ENCODE measurements at places on chromosomes 11 and 22. TPM values are rescaled to one million over a fixed set of nuclear protein-coding genes. Genes with fewer than 3 reads are reported as not detected.

LARGE2 gene
- 15.7 TPM for total RNA-seq

DNA sequence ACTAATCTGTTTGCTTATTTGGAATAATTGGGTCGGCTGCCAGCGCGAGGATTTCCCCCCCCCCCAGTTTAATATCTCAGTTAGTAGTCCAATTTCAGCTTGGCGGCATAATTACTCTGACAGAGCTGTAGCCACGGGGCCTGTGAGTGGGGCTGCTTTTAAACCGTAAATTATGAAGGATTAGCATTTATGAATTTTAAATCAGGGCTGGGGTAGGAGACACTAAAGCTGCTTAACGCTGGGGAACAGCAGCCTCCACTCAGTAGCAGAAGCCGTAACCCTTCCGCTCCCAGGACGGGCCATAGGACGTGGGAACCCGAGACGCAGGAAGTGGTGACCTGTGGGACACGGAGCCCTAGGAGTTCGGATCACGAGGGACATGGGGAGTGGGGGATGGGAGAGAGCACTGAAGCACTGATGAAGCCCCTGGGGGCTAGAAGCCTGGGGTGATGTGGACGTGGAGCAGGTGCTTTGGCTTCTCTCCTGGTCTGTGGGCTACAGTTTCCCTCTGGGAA, 66.2 kb upstream of the LMO1 start:
- H3K27ac ChIP-seq = no peak overlapping the region
- no peak for DNase-seq
- H3K4me3 ChIP-seq = no peak overlapping the region
- H3K4me1 ChIP-seq = peaks cover 30% of the 10 kb centered on the region

DNA sequence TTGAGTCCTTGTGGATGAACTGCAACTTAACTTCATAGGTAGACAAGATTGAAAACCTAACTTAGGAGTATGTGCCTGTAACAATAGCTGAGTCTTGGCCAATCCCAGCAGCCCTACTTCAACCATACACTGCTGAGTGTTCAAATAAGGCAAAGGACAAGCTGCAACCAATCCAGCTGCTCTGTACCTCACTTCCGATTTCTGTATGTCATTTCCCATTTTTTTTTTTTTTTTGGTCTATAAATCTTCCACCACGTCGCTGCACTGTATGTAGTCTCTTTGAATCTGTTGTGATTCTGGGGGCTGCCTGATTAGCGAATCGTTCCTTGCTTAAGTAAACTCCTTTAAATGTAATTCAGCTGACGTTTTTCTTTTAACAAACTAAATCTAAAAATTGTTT, 35.4 kb upstream of the FLI1 start:
- no peak overlapping the region for H3K27ac ChIP-seq
- H3K36me3 ChIP-seq = no peaks in the 10 kb centered on the region
- no peaks in the 10 kb centered on the region for H3K4me1 ChIP-seq
- no peak for DNase-seq

GRCh38 chr11:87275176-87275575, 237.4 kb downstream of the TMEM135 start:
- H3K4me3 ChIP-seq = no peak overlapping the region
- H3K36me3 ChIP-seq = no peaks in the 10 kb centered on the region
- no peak overlapping the region for H3K27ac ChIP-seq
- H3K4me1 ChIP-seq = no peaks in the 10 kb centered on the region
- no peak for DNase-seq

FAM83F gene
- 32.4 TPM for total RNA-seq

DNA sequence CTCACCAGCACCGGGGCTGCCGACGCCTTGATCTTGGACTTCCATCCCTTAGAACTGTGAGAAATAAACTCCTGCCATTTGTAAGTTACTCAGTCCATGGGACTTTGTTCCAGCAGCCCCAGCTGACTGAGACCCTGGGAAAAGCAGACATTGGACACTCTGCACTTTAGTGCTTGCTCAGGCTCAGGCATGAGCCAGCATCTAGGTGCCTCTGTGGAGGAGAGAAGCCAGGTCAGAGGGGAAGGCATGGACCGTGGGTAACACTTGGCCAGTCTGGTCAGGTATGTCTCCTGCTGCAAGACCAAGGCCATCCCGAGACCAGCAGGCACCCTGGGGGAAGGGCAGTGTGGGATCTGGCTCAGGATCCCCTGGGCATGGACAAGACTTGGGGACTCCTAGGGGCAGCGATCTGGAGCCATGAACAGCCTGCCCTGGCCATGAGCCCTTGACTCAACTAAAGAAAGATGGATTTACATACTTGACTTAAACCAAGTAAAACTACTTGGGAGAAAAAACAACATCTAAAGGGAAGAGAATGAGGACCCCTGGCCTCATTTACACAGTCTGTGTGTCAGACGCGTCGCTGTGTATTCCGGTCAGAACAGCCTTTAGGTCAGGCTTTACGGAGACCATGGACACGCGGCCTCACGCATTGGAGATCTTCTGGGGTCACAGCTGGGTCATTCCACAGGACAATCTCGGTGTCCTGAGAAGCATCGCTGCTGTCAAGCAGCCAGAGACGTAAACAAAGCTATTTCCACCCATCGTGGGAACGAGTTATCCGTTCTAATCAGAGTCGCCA, 497.1 kb downstream of the BRD1 start:
- H3K4me1 ChIP-seq = no peaks in the 10 kb centered on the region
- no peaks in the 10 kb centered on the region for H3K36me3 ChIP-seq
- H3K4me3 ChIP-seq = no peak overlapping the region
- H3K27me3 ChIP-seq = no peaks in the 10 kb centered on the region
- DNase-seq = no peak
- no peak overlapping the region for H3K27ac ChIP-seq

MRGPRE gene
- total RNA-seq = not detected

DRD2 gene
- total RNA-seq = not detected
